ENCODE measurements at places on chromosomes 16 and 17.
A peak's percentile ranks its signal among the peaks of the same experiment; 100 is the strongest.

GRCh38 chr17:76354317-76354729 is 607 bp upstream of the PRPSAP1 start:
- no peak for DNase-seq

DNA sequence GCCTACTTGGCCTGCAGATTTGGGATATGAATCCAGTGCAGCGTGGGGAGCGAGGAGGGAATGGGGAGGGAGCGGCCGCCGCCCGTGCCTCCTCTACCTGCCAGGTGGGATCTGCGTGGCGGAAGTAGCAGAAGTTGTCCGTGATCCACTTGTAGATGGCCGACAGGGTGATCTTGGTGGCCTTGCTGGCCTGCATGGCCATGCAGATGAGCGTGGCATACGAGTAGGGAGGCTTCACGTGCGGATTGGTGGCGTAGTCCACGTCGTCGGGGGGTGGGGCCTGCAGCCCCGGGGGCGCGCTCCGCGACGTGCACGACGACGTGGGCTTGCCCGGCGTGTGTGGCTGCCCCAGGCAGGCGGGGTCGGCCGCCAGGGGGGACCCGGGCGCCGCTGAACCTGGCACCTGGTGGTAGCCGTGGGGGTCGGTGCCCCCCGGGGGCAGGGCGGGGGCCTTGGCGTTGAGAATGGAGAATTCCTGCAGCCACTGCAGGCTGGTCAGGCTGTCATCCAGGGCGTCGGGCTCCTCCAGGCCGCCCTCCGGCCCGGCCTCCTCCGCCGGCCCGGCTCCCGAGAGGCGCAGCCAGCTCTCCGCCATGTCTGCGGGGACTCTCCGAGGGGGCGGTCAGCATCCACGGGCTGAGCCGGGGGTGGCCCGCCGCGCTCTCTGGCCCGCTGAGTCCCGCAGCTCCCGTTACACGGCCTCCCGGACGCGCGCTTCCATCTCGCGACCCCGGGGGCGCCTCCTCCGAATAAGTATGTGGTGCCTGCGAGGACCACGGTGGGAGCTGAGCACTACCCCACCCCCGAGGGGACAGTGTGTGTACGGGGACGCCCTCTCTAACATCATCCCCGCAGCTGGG is 1.0 kb downstream of the FOXJ1 start:
- DNase-seq: peak; percentile 60

DNA sequence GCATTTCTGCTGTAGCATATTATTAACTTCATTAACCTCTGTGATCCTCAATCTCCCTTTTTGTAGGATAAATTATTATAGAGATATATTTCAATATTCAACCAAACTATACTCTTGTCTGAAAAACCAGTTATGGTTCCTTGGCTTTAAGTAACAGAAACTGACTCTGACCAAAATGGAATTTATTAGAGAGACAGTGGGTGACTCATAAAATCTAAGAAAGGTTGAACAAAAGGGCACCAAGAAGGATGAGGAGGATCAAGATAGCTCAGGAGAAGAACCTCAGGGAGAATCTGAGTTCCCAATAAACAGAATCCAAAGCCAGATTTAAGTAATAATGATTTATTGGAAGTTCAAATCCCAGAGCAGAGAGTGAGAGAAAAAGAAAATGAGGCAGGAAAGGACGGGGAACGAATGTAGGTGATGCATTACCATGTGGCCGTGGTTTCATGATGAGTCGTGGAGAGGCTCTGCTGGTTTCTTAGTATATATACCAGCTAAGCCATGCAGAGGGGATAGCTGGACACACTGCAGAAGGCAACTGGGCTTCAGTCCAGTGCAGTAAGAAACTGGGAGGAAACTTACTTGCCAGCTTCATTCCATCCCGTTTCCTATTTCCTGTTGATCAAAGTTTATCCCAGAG is 151.5 kb upstream of the GOT2 start:
- DNase-seq: no peak

DNA sequence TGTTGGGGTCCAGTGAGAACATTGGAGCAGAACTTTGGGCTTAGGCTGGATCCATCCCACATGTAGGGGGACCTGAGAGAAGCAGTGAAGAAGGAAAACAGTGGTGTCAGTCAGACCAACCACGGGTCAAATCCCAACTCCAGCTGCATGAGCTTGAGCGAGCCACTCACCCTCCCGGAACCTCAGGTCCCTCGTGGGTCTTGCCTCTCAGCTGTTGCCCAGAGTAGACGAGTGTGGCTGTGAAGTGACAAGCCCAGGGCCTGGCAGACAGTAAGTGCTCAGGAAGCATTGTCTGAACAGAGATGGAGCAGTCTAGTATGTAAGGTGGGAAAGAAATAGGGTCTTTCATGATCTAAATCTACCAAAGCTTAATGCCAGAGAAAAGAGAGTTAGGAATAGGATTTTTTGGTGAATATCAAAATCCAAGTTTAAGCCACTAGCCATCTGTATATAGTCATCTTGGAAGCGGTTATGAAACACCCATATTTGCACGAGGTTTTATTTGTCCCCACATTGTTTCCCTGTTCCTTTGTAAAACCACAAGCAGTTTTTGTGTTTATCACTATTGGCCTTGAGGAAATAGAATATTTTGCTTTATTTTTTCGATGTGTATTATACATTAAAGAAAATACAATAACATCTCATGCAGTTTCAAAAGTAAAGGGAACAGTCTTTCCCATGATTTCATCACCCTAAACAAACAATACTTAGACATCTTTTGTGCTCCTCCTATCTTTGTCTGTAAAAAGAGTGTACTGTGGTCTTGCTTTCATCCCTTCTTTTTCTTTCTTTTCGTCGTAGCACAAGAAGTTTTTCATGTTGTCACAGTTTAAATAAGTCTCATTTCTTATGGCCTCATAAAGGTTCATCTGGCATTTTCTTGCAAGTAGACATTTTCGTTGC is 112.0 kb downstream of the CLEC16A start:
- DNase-seq: no peak

DNA sequence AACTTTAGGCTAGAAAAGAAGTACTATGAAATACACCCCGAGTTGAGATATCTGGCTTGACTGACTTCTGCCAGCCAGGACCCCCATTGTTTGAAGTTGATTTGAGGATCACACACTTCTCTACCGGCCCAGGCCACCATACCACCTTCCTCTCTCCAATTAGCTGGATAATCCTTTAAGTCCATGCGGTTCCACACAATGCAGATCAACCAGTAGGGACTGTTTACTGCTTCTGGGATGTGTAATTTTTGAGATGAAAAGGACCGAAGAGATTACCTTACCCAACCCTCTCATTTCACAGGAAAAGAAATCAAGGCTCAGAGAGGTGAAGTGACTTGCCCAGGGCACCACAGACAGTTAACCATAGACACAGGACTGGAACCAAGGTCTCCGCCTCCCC is 20.5 kb downstream of the ERN1 start:
- DNase-seq: no peak

DNA sequence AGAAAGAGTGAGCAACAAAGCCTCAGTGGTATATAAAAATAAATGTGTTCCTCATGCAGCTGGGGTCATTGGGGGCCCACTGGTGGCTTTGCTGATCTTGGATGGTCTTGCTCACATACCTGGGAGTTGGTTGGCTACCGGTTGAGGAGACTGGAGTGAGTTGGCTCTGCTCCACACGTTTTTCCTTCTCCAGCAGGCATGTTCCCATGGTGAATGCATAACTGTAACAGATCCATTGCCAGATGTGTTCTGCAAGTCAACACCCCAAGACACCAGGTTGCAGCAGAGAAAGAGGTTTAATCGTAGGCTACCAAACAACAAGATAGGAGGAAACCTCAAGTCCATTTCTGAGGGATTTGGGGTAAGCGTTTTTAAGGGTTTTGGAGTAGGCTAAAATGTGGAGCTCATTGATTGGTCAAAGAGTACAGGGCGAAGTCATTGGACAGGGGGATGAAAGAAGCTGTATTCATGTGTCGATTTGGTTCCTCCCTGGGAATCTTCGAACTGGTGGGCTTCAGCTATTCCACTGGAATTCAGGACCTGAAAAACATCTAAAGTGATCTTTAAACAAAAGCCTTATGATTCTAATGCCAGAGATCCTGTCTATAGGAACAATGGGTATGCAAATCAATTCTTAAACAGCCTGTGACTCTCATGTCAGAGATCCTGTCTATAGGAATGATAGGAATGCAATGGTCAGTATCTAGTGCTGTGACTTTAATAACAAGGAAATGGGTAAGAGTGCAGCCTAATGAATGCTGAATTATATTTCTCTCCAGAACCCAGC is 467.5 kb upstream of the C16orf82 start:
- DNase-seq: no peak

GRCh38 chr17:10768750-10769251 is 35.1 kb downstream of the TMEM238L start:
- DNase-seq: no peak

DNA sequence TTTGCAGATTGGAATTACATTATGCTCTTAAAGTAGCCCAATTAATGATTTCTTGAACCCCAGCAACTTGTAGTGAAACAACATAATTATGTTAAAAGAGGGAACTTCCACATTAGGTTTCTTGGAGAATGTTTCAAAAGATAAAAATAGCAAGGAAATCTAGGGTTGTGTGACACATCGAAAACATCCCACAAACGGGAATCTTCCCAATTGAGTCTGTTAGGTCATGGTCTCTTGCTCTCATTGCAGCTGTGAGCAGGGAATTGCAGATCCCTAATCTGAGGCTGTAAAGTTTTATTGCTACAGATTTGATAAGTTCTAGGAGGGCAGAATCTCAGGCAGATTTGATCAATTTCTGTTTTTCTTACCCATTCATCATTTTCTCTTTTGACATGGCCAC is 6.7 kb upstream of the LPO start:
- DNase-seq: no peak

DNA sequence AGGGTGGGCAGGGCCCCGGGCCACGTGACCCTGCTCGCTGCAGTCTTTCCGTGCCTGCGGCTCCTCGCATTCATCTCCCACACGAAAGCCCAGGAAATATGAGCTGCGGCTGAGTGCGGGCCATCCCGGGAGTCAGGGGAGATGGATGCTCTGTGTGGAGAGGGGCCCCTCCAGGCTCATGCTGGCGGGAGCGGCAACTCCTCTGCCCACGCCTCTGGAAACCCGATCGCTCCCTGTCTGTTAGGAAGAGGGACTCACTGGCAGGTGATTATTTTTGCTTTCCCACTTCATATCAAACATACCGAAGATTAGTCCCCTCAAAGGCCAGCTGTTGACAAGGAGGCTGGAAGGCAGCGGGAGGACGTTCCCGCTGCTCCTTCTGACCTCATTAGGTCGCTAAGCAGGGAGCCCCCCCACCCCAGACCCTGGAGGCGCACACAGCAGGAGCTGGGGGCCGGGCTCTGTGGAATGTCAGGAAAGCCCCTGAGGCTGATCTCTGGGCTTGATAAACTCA is 228.5 kb downstream of the FOXL1 start:
- DNase-seq: no peak

DNA sequence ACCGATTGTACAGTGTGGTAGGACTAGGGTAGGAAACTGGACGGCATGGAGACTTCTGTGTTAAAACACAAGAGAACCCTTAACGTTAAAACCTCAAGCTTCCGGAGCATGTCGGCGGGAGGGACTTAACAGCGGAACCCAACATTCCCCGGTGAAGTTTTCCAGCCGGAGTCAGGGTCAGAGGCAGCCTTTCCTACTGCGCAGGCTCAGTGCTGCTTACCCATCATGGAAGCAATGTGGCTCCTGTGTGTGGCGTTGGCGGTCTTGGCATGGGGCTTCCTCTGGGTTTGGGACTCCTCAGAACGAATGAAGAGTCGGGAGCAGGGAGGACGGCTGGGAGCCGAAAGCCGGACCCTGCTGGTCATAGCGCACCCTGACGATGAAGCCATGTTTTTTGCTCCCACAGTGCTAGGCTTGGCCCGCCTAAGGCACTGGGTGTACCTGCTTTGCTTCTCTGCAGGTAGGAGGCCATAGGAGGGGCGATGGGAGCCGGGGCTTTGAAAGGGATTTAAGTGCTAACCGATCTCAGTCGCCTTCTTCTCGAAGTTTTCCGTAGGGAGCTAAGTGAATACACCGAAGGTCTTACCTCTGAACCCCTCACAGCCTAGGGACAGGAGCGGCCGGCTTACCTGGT is at the start of gene PIGL:
TSS of gene PIGL (plus strand) at position 209 of the 634 bp plus-strand sequence. CDS start at position 226, 17 bp downstream.
- DNase-seq: peak; percentile 82

- DNase-seq: peak; percentile 23
Measured at GRCh38 chr17:76659928-76660655, 16.5 kb upstream of the ST6GALNAC1 start.

DNA sequence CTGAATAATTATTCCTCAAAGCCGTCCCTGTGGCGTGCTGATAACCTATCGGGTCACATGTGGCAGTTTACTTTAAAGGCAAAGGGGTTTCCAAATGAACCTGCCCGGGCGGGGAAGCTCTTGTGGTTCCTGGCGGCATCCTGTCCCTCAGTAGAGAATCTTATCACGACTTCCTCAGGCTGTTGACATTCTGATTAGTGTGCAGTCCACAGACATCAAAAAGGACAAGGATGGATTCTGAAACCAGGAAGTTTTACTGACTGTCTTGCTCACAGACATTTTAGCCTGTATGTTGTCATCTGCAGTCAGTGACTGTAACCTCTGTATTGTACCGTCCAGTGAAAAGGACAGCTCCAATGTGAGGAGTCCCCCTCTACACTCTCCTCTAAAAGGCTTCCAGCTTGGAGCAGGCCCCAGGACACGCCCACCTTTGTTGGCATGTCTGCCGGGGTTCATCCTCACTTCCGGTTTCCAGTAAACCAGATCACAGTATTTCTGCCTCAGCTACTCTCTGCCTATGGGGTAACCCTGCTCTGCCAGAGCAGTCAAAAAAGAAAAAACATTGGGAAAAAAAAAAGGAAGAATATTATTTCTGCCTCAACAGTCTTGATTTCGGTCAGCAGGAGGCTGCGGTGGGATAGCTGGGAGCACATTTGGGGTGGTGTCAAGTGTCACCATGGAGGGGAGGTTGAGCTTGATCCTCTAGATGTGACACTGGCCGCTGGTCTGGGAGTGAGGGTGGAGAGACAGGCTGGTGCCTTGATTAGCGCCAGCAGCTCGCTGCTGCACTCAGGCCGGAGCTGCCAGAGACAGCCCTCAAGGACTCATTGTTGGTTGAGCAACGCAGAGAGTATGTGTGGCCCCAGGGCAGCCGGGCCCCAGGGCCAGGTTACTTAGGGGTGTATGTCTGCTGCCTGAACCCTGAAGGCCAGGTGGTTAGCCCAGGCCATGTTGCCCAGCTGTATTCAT is 89.0 kb upstream of the DNAH17 start:
- peak; percentile 42 for DNase-seq

- peak; percentile 57 for DNase-seq
Measured at GRCh38 chr17:43576563-43577229, 30.6 kb upstream of the ETV4 start.

- no peak for DNase-seq
Measured at GRCh38 chr16:47815655-47816054, 340.1 kb downstream of the ABCC12 start.

- DNase-seq: no peak
Measured at GRCh38 chr17:21742326-21742725, 50.0 kb downstream of the KCNJ18 start.

DNA sequence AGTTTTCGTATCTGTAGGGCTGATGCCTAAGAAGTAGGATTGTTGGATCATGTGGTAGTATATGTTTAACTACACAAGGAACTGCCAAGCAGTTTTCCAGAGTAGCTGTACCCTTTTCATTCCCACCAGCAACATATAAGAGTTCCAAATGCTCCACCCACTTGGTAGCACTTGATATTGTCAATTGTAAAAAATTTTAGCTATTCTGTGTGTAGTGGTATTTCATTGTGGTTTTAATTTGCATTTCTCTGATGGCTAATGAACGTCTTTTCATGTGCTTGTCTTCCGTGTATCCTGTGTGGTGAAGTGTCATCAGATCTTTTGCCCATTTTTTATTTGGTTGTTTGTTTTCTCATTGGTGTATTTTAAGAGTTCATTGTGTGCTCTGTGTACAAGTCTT is 69.7 kb downstream of the TANC2 start:
- DNase-seq: no peak

- DNase-seq: no peak
Measured at GRCh38 chr16:54540525-54541180, 254.1 kb upstream of the IRX3 start.

- peak; percentile 54 for DNase-seq
Measured at GRCh38 chr17:41496803-41497484, 7.2 kb upstream of the KRT36 start.

All from activated gamma-delta T cell treated with Interleukin-2 at 50 U/mL for 16 hours (primary cell).